NCI-H1930 (cell line): ENCODE measurements at places on chromosomes 1 and 21.

DNA sequence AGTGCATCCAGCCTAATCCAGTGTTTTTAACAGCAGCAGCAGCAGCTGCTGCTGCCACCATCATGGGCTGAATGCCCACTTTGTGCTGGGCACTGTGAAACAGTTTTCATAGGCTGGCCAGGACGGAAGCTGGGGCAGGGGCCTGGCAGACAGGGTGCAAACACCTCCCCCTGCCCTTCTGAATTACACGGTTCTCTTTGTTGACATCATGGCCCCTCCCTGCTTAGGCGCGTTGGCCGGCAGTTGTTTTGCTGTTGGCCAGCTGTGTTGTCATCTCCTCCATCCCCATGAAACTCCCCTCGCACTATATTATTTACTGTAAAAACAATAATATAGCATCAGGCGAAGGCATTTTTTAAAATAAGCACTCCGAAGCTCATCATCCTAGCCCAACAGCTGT lies 33.1 kb downstream of the PTPRU start:
- DNase-seq: no peak

DNA sequence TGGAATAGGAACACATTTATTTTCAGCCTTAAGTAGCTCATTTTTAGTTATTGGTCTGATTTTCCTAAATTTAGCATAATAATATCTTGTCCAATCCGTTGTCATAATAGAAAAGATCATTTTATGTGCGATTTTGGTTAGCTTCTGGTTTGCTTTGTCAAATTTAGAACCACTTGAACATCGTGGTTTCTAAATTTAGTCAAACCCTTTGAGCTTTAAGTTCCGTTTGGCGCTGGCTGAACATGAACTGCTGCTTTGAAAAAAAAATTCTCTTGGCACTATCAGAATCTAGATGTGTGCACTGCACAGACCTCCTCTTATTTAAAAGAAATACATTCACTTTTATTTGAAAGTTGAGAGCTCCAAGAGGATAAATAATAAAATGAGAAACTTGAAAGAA lies 370.6 kb downstream of the PTPRC start:
- DNase-seq: no peak

GRCh38 chr1:161824618-161825017 lies 58.5 kb downstream of the ATF6 start:
- no peak for DNase-seq

- DNase-seq: no peak
These were observed 6.8 kb upstream of the IL24 start for GRCh38 chr1:206890125-206891060.

DNA sequence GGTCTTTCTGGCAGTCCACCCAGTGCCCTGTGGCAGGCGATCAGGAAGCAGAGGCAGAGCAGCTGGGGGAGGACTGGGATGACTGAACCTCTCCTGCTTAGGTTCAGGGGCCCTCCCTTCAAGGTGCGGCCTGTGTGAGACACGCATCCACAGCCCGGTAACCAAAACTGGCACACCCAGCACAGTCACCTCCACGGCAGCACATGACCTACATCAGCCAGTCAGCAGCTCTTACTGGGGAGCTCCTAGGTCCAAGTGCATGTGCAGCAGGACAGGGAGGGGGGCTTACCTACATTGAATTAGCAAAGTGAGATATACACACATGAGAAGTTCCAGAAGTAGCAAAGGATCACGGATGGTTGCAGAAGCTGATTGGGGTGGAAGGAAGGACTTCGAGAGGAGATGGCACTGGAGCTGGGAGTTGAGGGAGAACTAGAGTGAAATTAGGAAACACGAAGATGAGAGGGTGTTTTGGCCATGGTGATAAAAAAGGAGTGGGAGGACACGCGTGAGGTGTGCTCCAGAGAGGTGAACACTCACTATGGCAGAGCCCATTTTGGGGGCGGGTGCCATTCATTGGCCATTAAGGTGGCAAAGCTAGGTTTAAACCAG lies 51.4 kb upstream of the IRF2BP2 start:
- no peak for DNase-seq
